CD4-positive, alpha-beta T cell treated with Interleukin-17A for 4 hours (primary cell): ENCODE measurements at places on chromosomes 3 and 15.

- DNase-seq, result no peak
Measured at GRCh38 chr15:75049392-75049791, 26.0 kb downstream of the PPCDC start.

GRCh38 chr3:12990781-12991480 is 82.3 kb downstream of the IQSEC1 start:
- no peak for DNase-seq

DNA sequence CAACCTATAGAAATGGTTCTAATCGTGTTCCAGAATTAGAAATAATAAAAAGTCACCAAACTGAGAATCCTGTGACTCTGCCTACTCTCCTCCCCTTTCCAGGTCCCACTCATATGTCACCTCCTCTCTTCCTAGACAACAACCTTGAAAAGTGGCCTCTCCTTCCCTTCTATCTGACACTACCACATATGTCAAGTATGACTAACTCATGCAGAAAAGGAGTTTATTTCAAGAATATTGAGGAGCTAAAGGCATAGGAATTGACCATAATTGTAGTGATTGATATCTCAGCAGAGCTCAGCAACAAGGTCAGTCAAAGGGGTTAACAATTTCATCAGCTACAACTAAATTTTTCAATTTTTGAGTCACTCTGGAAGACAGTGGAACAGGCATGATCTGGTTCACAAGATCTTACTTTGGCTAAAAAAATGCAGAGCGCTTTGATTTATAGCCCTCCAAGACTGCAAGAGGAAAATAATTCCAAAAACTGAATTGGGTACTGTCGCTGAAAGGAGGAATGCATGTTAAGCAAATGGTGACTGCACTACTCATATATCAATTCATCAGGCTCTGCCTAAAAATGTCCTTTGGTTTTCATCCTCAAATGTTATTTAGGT is 160.6 kb upstream of the ARHGEF26 start:
- DNase-seq, result no peak

DNA sequence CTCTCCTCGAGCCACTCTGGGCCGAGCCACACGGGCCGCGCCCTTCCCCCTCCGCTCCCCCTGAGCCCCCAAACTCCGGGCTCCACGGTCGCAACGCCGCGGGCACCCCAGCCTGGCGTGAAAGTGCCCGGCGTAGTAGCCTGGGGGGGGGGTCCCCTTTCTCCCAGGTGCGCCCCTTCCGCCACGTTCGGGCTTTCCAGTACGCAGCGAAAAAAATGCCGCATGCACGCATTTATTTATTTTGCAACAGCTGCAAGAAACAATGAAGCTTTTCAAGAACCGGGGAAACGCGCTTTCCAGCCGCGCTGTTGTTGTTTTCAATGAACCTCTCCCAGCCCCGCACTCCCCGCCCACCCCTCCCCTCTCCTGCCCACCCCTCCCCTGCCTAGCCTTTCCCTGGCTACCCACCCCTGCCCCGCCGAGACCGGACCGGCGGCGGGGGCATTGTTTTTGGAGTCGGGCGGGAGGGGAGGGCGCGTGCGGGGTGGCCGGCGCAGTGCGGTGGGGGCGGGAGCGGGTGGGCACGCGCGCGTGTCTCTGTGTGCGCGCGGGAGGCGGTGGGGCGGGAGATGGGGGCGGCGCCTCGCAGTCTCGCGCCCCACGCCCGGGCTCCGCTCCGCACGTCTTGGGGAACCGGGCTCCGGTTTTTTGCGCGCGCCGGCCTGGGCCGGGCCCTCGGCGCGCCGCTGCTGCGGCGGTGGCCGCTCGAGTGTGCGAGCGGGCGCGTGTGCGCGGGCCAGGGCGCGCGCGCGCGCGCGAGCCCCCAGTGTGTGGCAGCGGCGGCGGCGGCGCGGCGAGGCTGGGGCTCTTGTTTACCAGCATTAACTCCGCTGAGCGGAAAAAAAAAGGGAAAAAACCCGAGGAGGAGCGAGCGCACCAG is at the start of gene IGF1R:
Gene IGF1R, plus strand, starts transcription at position 766 of the 880 bp plus-strand sequence. CDS start 1,043 bp downstream, outside the sequence.
- peak; percentile 91 for DNase-seq

GRCh38 chr15:100713163-100713867 is 110.9 kb downstream of the ASB7 start:
- DNase-seq, result no peak
